Motor neuron (in vitro differentiated cells): ENCODE measurements at places on chromosomes 6 and 20. TPM values are rescaled to one million over a fixed set of nuclear protein-coding genes. Genes with fewer than 3 reads are reported as not detected.

Gene BPIFB1
- 0.69 TPM in 1 of 2 replicates, not detected in the other for total RNA-seq

GRCh38 chr20:10864076-10864672 lies 190.4 kb upstream of the JAG1 start:
- ATAC-seq = no peak

DNA sequence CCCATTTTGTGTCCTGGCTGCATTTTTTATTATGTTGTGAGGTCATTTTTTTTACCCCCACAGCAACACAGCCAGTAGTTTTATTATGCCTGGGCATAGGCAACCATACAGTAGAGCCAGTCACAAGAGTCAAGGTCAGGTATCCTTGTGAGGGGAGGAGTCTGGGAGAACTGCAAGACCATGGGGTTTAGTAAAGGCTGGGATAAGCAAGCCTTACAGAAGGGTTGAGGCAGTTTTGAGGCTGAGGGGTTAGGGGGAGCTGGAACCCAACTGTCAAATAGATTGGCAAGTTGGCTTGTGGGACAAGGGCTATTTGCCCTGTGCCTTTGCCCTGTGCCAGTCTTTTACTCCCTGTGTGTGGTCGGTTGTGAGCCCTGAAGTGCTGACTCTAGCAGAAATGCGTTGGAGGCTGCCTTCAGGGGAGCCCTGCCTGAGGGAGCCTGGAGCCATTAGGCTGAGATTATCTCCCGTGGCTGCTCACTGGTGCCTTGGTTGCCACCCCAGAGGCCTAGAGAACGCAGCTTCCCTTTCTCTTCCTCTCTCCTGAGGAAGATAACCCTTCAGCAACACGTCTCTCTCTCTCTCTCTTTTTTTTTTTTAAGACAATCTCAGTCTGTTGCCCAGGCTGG lies 31.1 kb downstream of the RALY start:
- peak; percentile 4 for ATAC-seq

Gene ANKRD66
- total RNA-seq = 0.23 and 0.31 TPM in 2 replicates

Gene PSMB1
- total RNA-seq = 194 TPM in 2 replicates

- no peak for ATAC-seq
Measured at GRCh38 chr6:129696028-129696418, 14.0 kb downstream of the ARHGAP18 start.

Gene ID1
- 10.0 and 29.7 TPM in 2 replicates for total RNA-seq

Gene FRK
- total RNA-seq = 0.24 and 0.33 TPM in 2 replicates

DNA sequence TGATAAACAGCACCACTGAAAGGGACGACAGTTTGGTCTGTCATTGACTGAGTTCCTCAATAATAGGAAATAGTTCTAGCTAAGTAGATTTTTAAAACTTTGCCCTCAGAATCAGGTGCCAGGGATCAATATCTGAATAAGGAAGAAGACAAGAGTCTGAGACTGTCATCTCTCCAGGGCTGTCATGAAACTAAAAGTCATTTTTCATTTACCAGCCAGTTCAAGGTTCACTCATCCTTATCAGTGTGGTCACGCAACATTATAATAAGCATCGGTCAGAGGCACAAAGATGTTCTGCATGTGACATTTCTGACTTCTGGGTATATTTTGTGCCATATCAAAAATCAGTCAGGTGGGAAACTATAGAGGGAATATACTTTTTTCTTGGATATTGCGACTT lies 52.5 kb upstream of the E2F3 start:
- ATAC-seq = no peak

Gene MYB
- 1.0 and 1.2 TPM in 2 replicates for total RNA-seq

GRCh38 chr6:30752157-30752927 lies 8.0 kb upstream of the IER3 start:
- ATAC-seq = peak; percentile 70

DNA sequence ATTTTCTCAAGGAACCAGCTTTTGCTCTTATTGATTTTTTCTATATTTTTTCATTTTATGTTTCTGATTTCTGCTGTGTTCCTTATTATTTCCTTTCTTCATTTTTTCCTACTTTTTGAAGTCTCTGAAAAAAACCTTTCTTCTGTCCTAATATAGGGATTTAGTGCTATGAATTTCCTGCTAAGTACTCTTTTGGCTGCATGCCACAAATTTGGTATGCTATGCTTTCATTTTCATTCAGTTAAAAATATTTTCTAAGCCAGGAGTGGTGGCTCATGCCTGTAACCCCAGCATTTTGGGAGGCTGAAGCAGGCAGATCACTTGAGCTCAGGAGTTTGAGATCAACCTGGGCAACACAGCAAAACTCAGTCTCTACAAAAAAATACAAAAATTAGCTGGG lies 30.6 kb downstream of the SIRPD start:
- ATAC-seq = no peak

Gene TMC2
- 0.11 and 0.20 TPM in 2 replicates for total RNA-seq

- peak; percentile 58 for ATAC-seq
Measured at GRCh38 chr6:148144917-148145521, 197.6 kb upstream of the SASH1 start.

Gene ADGRF5
- 0.16 TPM in 1 of 2 replicates, not detected in the other for total RNA-seq

- peak; percentile 20 for ATAC-seq
Measured at GRCh38 chr20:35954907-35955251, 577 bp upstream of the SCAND1 start.

- ATAC-seq = no peak
Measured at GRCh38 chr6:85997206-85997605, 354.5 kb upstream of the SYNCRIP start.

DNA sequence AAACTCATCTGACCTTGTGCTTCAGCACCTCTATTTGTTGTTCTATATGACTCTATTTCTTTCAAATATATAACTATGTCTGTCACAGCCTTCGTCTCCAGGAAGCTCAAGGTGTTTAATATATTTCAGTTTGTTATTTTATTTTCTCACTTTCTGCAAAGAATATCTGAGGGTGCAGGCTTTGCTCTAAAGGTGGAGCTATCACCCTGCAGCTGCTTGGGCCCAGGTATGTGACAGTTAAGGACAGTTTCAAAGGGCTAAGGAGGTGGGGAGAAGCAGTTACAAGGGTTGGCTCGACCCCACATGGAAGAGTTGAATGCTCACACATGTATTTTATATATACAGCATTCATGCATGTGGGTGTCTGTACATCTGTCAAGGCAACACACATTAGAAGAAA lies 405.6 kb downstream of the BTBD9 start:
- ATAC-seq = no peak

DNA sequence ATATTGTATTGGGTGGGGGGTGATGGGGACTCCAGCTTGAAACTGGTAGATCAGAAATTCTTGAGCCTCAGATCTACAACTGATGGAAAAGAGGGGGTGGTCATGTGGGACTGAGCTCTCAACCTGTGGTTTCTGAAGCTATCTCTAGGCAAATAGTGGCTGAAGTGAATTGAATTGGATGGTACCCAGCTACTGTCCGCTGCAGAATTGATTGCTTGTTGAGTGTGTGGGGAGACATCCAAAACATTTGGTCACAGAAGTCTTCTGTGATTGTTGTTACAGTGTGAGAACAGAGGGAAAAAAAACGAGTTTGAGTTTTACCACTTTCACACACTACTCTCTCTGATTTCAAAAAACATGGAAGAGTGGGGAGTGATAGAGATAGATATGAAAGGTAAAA lies 14.8 kb downstream of the CDS2 start:
- no peak for ATAC-seq

DNA sequence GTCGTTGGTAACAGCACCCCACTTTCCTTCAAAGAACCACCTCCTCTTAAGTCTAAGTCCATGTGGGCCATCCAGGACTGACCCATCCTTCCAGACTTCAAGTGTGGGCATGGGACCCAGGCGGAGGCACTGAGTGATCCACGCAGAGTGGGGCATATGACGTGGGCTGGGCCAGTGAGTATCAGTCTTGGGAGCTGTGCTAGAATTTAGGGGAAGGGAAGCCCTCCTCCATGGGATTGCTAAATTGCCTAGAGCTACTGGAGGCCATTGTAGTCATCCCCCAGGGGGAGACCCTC lies 35.3 kb upstream of the KCNB1 start:
- ATAC-seq = no peak

- no peak for ATAC-seq
Measured at GRCh38 chr6:128784266-128784665, 98.7 kb upstream of the LAMA2 start.

GRCh38 chr6:75377386-75377785 lies 92.8 kb upstream of the TMEM30A start:
- ATAC-seq = no peak

- no peak for ATAC-seq
Measured at GRCh38 chr20:41572010-41572572, 46.1 kb downstream of the CHD6 start.

Gene RING1
- total RNA-seq = 34.6 and 34.8 TPM in 2 replicates

Gene BTNL2
- 0.54 TPM in 1 of 2 replicates, not detected in the other for total RNA-seq

DNA sequence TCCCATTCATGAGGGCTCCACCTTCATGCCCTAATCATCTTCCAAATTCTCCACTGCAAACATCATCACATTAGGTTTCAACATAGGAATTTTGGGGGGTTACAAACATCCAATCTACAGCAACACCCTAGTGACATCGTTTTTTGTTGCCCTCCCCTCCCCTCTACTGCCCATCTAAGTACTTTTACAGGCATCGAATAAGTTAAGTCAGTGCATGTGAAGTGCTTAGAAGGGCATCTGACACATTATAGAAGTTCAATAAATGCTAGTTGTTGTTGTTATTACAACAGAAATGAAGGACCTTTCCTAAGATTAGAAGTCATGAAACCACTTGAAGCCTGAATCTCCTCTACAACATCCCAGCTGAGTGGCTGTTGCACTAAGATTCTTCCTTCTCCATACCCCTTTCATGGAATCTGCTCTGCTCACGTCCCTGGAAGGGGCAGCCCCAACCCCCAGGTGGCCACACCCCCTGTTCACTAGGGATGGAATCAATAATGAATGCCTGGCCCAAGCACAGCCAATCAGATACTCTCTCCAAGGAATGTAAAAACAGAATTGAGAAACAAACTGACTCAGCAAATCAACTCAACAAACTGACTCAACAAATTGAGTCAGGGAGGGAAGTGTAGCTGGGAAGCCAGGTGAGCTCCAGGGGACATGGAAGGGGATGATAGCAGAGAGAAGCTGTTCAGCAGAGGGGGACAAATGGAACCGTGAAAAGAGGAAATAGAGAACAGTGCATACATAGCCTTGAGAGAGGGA lies 3.9 kb upstream of the LRP11 start:
- no peak for ATAC-seq

Gene NR2E1
- total RNA-seq = 0.45 and 1.7 TPM in 2 replicates

Gene IPCEF1
- total RNA-seq = 0.36 and 0.38 TPM in 2 replicates

DNA sequence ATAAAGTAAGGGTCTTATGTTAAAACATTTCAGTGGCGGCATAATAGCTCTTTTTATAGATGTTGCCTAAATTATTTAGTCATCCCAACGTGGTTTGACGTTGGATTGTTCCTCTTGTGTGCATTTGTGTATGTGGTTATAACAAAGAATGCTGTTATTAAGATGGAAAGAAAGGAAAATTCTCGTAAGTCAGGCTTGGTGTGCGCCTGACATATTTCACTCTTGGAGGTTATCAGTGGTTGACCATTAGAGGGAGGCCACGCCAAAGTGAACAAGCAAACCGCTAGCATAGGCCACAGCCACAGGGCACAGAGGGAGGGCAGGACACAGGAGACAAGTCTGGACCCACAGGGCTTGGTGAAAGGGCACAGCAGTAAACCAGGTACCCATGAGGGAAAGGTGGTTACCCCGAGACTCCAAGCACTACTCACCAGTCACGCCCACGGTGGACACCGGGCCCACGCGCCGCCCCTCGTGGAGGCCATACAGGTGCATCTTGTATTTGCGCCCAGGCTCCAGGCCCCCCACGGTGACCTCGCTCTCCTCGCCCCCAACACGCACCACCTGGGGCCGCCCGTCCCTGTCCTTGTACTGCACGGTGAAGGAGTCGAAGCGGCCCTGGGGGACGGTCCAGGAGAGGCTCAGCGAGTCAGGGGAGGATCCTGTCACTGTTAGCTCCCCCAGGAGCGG lies 22.9 kb downstream of the CYP21A2 start:
- no peak for ATAC-seq

- peak; percentile 26 for ATAC-seq
Measured at GRCh38 chr6:16414205-16414604, 175.8 kb downstream of the GMPR start.

DNA sequence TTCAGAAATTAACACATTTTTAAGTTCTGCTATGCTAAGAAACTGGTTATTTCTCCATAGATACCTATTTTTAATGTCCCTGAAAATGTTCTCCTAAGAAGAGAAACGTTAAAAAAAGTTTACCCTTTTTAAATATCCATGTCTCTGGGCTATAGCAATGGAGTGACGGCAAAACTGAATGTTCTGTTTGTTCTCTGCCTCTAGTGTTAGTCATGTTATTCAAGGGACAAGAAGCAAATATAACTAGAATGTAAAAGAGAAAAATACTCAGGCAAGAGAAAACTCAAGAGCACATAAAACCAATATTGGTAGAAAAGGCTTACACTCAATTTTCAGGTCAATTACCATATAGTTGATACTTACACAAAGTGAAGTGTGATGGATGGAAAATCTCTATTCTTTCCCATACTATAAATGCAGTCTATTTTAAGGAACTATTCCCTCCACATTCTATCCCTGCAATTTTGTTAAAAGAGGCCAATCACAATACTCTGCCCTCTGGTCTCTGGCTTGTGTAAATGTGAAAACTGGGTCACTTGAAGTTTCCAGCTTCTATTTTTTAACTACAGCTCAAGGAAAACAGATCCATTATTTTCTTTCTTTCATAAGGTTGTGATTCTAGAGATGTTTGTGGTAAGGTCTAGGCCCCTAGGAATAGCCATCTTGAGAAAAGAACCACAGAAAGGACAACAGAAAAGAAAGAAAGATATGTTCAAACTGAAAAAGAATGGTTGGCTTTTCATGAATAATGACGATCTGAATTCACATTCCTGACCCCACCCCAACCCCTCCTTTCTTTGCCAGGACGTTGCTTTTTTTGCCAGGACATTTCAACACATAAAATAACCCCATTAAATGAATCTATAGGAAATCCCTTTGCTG lies 200.3 kb upstream of the FAM83B start:
- ATAC-seq = no peak

DNA sequence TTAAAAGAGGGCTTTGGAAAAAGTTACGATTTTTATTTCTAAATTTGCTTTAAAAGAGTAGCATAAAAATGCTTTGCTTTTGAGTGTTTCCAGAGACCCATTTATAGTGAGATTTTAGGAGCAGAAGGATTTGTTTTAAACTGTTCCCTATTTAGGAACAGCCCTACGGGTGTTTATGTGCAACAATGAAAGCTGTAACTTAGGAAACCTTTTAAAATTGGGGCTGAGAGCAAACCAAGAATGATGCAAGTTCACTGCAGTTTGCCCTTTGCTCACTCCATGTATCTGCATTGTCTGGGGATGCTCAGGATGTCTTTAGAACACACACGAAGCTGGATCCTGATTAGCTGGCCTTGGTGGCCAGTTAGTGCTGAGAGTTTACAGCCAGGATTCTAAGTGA lies 40.9 kb downstream of the GHRH start:
- peak; percentile 15 for ATAC-seq

DNA sequence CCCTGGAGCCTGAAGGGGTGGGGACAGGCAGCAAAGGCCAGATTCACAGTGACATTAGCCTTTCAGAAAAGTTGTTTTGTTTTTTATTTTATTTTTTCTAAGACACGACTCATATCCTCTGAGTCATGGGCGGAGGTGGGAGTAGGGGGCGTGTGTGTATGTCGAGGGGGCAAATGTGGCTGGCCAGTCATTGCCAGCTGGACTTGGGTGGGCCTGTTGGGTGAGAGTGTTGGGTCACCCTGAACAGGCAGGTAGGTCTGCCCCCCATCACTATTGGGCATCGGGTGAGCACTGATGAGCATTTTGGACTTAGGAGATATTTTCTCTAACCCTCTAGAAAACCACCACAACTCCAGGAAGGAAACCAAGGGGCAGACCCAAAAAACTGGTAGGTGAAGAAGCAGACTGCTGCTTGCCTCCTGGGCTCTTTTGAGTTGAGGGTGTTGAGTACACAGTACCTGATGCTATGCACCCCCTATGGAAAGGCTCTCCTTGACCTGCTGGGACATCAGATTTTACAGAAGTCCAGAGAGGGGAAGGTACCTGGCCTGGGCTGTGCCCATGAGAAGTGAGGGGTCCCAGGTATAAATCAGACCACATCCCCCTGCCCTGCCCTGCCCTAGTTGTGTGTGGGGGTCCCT lies 5.6 kb downstream of the SMIM29 start:
- no peak for ATAC-seq
